ENCODE measurements at places on chromosomes 16 and 17. TPM values are rescaled to one million over a fixed set of nuclear protein-coding genes. Genes with fewer than 3 reads are reported as not detected.
A peak's percentile ranks its signal among the peaks of the same experiment; 100 is the strongest.

The MT1M gene
- 10.0 TPM for total RNA-seq

The ERN2 gene
- not detected for total RNA-seq

The TRIM72 gene
- total RNA-seq: 101 TPM

The MT1H gene
- total RNA-seq: not detected

The NEUROD2 gene
- total RNA-seq: not detected

The TSC2 gene
- total RNA-seq: 44.5 TPM

DNA sequence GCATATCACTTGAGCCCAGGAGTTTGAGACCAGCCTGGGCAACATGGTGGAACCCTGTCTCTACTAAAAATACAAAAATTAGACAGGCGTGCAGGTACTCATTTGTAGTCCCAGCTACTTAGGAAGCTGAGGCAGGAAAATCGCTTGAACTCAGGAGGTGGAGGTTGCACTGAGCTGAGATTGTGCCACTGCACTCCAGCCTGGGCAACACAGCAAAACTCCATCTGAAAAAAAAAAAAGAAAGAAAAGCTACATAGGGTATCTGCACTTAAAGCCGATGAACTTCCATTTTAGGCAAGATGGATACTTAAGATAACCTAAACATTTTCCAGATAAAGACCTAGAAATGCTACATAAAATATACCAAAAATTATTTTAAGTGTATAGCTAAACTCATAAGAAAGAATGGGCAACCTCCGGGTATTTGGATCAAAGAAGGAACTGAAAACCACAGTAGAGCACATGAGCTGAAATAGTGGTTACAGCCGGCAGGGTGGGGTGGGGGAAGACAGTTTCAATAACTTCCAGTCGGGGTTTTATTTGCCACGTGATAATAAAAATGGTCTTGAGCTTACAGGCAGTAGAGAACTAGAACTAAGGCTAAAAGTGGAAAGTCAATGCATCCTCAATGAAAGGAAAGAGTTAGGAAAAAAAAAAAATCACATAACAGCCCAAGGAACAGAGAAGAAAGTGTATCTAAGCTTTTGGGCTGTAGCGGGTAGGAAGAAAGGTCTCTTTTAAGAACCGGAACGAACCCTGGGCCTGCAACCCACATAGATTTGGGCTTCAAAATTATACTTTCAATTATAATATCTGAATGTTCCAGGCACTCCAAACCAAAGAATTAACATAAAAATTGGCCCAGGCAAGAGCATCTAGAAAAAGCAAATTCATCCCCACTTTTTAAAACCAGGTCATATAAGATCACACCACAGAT lies 53.1 kb downstream of the CFDP1 start:
- H3K27me3 ChIP-seq: no peaks in the 10 kb centered on the region
- H3K4me1 ChIP-seq: peaks cover under 1% of the 10 kb centered on the region
- H3K27ac ChIP-seq: no peak overlapping the region

GRCh38 chr17:27265333-27265732 lies 28.6 kb upstream of the WSB1 start:
- H3K36me3 ChIP-seq: no peaks in the 10 kb centered on the region
- no peak overlapping the region for H3K4me3 ChIP-seq
- no peaks in the 10 kb centered on the region for H3K27me3 ChIP-seq
- DNase-seq: no peak
- peak overlapping the region; percentile 30 for H3K27ac ChIP-seq
- no peaks in the 10 kb centered on the region for H3K4me1 ChIP-seq

DNA sequence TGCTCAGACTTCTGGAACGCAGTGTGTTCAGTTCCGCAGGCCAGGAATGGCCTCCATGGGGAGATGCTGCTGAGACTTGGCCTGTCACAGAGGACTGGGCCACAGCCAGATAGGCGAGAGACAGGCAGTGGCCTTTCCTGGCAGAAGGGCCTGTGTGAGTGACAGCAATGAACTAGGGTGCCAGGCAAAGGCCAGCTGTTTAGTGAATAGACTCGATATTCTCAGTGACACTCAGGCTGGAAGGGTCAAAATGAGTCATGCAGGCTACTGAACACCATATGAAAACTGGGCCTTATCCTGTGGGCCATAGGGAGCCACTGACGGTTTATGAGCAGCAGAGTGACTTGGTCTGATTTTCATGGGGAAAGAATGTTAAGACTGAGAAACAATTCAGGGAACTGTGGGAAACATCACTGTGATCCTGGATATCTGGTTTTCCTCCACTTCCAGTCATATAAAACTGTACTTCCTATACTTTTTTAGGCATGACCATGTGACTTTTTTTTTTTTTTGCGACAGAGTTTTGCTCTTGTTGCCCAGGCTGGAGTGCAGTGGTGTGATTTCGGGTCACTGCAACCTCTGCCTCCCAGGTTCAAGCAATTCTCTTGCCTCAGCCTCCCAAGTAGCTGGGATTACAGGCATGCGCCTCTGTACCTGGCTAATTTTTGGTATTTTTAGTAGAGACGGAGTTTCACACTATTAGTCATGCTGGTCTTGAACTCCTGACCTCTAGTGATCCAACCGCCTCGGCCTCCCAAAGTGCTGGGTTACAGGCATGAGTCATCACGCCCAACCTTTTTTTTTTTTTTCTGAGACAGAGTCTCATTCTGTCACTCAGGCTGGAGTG lies 5.2 kb upstream of the NUBP1 start:
- DNase-seq: peak; percentile 97
- peaks cover 22% of the 10 kb centered on the region for H3K4me1 ChIP-seq
- no peak overlapping the region for H3K4me3 ChIP-seq
- no peaks in the 10 kb centered on the region for H3K27me3 ChIP-seq

DNA sequence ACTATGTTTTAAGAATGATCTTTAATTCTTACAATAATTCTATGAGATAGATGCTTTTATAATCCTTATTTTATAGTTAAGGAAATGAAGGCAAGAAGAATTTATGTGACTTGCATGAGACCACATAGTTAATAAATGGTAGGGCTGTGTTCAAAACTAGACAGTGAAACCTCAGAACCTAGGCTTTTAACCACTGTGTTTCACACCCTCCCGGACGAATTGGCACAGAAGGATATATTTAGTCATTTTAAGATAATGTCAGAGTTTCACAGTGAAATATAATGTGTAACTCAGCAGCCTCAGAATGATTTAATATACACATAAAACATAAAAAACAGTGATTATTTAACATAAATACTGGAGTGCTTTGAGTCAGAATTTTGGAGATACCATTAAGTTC lies 57.0 kb downstream of the NSRP1 start:
- no peak overlapping the region for H3K4me3 ChIP-seq
- no peaks in the 10 kb centered on the region for H3K27me3 ChIP-seq
- no peak overlapping the region for H3K27ac ChIP-seq
- H3K4me1 ChIP-seq: no peaks in the 10 kb centered on the region

DNA sequence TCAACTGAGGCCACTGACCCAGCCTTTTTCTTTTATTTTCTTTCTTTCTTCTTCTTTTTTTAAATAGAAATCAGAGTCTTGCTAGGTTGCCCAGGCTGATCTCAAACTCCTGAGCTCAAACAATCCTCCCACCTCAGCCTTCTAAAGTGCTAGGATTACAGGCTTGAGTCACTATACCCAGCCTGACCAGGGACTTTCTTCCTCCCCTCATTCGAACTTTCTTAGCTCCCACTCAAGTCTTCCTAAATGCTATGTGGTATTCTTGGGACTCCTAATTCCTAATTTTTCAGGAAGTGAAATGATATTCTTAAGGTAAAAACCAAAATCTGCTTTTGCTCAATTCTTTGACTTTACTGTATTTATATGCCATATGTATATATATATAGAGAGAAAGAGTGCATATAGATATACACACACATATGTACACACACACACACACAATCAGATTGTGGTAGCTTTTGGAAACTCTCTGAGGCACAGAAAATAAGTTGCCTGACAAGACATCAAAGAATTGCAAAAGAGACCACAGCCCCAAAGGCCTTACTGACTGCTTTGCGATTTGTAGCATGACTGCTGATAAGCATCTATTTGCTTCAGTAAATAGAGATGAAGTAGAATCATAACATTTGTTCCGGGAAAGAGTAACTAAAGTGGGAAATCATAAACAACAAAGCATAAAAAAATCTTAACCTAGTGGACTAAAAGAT lies 9.5 kb upstream of the AMZ2 start:
- H3K4me1 ChIP-seq: peaks cover 22% of the 10 kb centered on the region
- H3K36me3 ChIP-seq: no peaks in the 10 kb centered on the region
- H3K4me3 ChIP-seq: no peak overlapping the region
- H3K27me3 ChIP-seq: no peaks in the 10 kb centered on the region

- no peaks in the 10 kb centered on the region for H3K27me3 ChIP-seq
- DNase-seq: no peak
- H3K27ac ChIP-seq: no peak overlapping the region
Observed at GRCh38 chr17:68627956-68628575, 26.9 kb upstream of the FAM20A start.

- no peaks in the 10 kb centered on the region for H3K27me3 ChIP-seq
- no peaks in the 10 kb centered on the region for H3K36me3 ChIP-seq
- peak overlapping the region; percentile 4 for H3K27ac ChIP-seq
- no peak for DNase-seq
- H3K4me3 ChIP-seq: no peak overlapping the region
- H3K4me1 ChIP-seq: peaks cover 25% of the 10 kb centered on the region
Observed at GRCh38 chr16:14007450-14007849, 63.7 kb upstream of the MRTFB start.

DNA sequence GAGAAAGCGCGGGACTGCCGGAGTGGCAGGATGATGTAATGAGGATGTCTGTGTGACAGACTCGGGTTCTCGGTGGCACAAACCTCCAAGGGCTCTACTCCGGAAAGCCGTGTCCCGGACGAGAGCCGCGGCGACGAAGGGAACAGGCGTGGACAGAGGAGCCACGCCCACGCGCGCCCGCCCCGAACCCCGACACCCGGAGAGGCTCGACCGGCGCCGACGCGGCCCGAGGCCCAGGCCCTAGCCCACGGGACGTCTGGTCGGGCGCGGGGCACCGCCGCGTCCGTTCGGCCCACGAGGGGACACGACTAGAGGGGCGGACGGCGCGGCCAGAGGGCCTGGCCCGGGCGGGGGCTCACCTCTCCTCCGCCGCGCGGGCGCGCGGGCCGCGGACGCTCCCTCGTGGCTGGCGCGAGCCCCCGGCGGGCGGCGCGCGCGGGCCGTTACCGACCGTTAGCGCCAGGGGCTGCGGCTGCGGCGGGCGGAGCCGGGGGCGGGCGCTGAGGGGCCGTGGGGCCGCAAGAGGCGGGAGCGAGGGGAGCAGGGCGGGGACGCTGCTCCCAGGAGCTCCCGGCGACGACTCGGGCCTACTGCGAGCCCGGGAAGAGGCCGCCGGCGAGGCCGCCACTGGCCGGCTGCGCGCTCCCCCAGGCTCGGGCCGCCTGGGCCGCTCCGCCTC lies 2.1 kb upstream of the IRX5 start:
- peaks cover 6% of the 10 kb centered on the region for H3K4me1 ChIP-seq
- peaks cover 79% of the 10 kb centered on the region for H3K27me3 ChIP-seq
- H3K27ac ChIP-seq: peak overlapping the region; percentile 69

DNA sequence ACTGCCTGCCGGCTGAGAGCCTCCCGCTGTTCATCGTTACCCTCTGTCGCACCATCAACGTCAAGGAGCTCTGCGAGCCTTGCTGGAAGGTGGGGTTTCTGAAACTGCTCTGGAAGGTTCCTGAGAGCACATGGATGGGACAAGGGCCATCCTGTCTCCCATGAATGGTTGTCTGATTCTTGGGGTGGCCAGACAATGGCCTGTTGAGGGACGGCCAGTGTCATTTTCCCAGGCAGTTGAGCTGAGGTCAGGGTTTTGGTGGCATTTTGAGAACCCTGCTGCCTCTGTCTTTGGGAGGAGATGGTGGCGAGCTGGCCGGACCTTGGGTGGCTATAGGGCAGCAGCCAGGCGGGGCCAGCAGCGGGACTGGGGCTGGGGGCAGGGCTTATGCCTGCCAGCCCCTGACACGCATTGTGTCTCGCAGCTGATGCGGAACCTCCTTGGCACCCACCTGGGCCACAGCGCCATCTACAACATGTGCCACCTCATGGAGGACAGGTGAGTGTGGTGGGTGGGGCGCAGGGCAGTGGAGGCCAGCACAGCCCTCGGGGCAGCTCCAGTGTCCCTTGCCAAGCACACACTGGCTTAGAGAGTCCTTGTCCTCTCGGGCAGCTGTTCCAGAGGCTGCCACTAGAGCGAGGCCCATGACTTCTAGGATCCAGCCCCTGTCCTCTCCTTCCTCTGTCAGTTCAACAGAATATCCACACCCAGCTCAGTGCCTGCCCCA lies 9.1 kb downstream of the TSC2 start:
- no peaks in the 10 kb centered on the region for H3K36me3 ChIP-seq
- H3K4me3 ChIP-seq: no peak overlapping the region
- H3K4me1 ChIP-seq: no peaks in the 10 kb centered on the region
- no peaks in the 10 kb centered on the region for H3K27me3 ChIP-seq

GRCh38 chr17:27326585-27326984 lies 32.7 kb downstream of the WSB1 start:
- H3K27me3 ChIP-seq: no peaks in the 10 kb centered on the region
- H3K4me1 ChIP-seq: peaks cover 10% of the 10 kb centered on the region
- DNase-seq: no peak
- no peaks in the 10 kb centered on the region for H3K36me3 ChIP-seq
- no peak overlapping the region for H3K4me3 ChIP-seq

GRCh38 chr16:29811170-29811895 lies 660 bp upstream of the PRRT2 start:
- H3K4me3 ChIP-seq: peak overlapping the region; percentile 63
- peak; percentile 99 for DNase-seq
- H3K36me3 ChIP-seq: no peaks in the 10 kb centered on the region
- no peaks in the 10 kb centered on the region for H3K27me3 ChIP-seq
- peak overlapping the region; percentile 89 for H3K27ac ChIP-seq

- no peak overlapping the region for H3K27ac ChIP-seq
- no peaks in the 10 kb centered on the region for H3K36me3 ChIP-seq
- peak; percentile 37 for DNase-seq
- peaks cover 6% of the 10 kb centered on the region for H3K4me1 ChIP-seq
Observed at GRCh38 chr16:29784901-29785500, 5.5 kb upstream of the KIF22 start.

GRCh38 chr16:30615358-30616091 lies 5.3 kb upstream of the ZNF689 start:
- no peaks in the 10 kb centered on the region for H3K36me3 ChIP-seq
- no peak overlapping the region for H3K4me3 ChIP-seq
- H3K4me1 ChIP-seq: no peaks in the 10 kb centered on the region
- DNase-seq: no peak

DNA sequence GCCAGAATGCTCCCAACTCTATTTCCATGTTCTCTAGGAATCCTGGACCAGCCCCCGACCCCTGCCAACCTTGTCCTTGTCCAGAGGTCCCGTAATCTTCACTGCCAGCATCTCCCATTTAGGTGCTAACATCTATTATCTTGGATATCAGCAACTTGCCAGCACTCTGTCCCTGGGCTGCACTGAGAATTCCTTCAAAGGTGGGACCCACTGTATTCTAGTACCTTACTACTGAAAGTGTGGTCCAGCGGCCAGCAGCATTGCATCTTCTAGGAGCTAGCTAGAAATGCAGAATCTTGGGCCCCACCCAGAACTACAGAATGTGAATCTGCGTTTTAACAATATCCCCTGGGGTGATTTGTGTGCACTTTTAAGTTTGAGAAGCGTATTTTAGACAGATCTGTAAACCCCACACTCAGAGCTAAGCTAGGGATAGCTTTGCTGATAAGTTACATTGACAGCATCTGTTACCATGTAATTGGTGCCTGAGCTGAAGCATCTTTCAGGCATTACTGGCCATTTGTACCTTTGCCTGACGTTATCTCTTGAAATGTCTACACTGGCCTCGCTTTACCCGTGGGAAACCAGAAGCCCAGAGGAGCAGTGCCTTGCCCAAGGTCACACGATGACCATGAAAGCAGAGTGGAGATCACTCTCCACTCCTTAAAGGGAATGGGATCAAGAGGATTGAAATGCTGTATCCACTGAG lies 8.3 kb downstream of the ABAT start:
- no peaks in the 10 kb centered on the region for H3K4me1 ChIP-seq
- DNase-seq: no peak
- H3K27ac ChIP-seq: no peak overlapping the region
- H3K27me3 ChIP-seq: no peaks in the 10 kb centered on the region

GRCh38 chr17:80260791-80261158 lies at the start of gene RNF213:
Gene RNF213 (plus strand): TSS chr17:80260852. CDS start chr17:80263682, 2,830 bp downstream.
- H3K4me1 ChIP-seq: peaks cover 27% of the 10 kb centered on the region
- peak within 1 kb of the TSS; percentile 99 for H3K4me3 ChIP-seq
- no peaks in the 10 kb centered on the region for H3K36me3 ChIP-seq
- H3K27ac ChIP-seq: peak within 1 kb of the TSS; percentile 98
- peak; percentile 35 for DNase-seq
